ENCODE measurements at places on chromosomes 12 and 14. TPM values are rescaled to one million over a fixed set of nuclear protein-coding genes. Genes with fewer than 3 reads are reported as not detected.
A peak's percentile ranks its signal among the peaks of the same experiment; 100 is the strongest.

DNA sequence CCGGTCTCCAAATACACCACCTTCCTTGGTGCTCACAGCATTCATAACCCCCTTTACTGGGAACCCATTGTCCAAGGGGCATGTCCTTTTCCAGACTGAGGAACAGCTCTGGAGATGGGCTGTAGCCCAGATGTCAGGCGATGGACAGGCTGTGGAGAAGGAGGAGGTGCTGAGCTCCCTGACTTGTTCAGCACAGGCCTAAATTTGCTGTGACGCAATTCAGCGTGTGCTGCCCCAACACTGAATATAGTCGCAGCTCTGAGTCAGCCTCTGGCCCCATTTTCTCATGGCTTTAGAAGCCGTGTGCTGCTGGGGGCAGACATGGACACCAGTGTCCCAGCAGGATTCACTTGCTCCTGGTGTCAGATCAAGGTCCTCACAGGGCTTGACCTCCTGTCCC, 269.1 kb downstream of the EMP1 start:
- H3K4me1 ChIP-seq: no peaks in the 10 kb centered on the region
- H3K27me3 ChIP-seq: no peaks in the 10 kb centered on the region
- H3K4me3 ChIP-seq: no peak overlapping the region
- H3K27ac ChIP-seq: no peak overlapping the region

DNA sequence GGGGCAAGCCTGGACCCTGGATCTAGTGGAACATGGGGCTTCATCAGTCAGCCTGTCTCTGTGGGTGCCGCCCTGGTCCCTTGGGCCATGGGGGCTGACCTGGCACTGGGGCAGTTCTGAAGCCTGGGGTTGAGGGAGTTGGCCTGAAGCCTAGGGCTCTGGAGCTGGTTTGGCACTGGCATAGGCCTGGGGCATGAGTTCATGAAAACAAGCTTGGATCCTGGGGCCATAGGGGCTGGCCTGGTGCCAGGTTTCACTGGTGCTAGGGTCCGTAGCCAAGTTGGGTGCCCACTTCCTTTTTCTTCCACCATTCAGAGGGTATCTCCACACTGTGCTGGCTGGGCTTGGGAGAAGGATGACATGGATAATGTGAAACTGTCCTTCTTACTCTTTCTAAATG, 26.6 kb upstream of the ANO4 start:
- H3K36me3 ChIP-seq: no peaks in the 10 kb centered on the region
- H3K27me3 ChIP-seq: no peaks in the 10 kb centered on the region
- H3K4me1 ChIP-seq: no peaks in the 10 kb centered on the region
- DNase-seq: no peak
- no peak overlapping the region for H3K4me3 ChIP-seq
- H3K27ac ChIP-seq: no peak overlapping the region

- H3K4me3 ChIP-seq: peak overlapping the region; percentile 84
- peaks cover 30% of the 10 kb centered on the region for H3K4me1 ChIP-seq
- H3K27me3 ChIP-seq: no peaks in the 10 kb centered on the region
- peak overlapping the region; percentile 43 for H3K27ac ChIP-seq
Observed at GRCh38 chr12:118061873-118062843, 1.2 kb upstream of the WSB2 start.

GRCh38 chr12:2575245-2575644, 219.5 kb upstream of the FKBP4 start:
- H3K4me1 ChIP-seq: no peaks in the 10 kb centered on the region
- no peaks in the 10 kb centered on the region for H3K27me3 ChIP-seq
- H3K4me3 ChIP-seq: no peak overlapping the region
- DNase-seq: no peak

The TAS2R8 gene
- total RNA-seq: not detected

DNA sequence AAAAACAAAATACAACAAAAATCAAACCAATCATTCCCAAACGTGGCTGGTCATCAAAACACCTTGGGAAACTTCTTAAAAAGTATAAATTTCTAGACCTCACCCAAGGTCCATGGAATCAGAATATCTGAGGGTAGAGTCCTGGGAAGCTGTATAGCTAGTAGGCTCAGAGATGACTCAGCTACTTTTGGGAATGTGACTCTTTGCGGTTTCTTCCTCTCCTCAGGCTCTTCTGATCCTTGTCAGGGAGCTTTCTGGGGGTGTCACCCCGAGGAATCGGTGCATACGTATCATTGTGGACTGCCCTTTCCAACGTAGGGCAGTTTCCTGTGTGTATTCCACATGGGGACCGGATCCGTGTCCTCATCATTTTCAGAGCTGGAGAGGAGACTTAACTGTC, 14.8 kb downstream of the JDP2 start:
- H3K27ac ChIP-seq: no peak overlapping the region
- no peak overlapping the region for H3K4me3 ChIP-seq
- no peak for DNase-seq
- no peaks in the 10 kb centered on the region for H3K4me1 ChIP-seq
- H3K36me3 ChIP-seq: no peaks in the 10 kb centered on the region

DNA sequence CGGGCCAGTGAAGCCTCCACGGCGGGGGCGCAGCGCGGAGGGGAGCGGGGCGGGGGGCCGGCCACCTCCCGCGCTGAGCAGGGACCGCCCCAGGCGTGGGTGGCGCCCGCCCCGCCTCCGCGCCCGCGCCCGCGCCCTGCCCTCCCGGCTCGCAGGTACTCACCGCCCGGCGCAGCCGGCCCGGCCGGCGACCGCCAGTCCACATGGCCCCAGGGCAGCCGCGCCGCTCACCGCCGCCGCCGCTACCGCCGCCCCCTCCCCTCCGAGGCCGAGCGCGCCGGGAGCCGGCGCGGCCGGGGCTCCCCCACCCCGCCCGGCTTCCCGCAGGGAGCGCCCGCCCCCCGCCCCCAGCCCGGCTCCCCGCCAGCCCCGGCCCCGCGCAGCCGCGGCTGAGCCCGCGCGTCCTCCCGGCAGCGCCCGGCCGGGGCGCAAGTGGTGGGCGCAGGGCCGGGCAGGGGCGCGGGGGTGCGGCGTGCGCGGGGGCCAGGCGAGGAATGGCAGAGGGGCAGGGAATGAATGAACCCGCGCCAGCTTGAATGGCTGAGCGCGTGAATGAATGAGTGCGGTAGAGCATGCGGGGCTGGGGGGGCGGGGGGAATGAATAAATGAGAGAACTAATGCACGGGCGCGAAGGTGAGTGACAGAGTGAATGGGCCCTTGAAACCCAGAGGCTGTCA, at the start of gene BEGAIN:
BEGAIN (minus strand) TSS at position 332 of the 677 bp plus-strand sequence; CDS start at position 205, 127 bp downstream.
- no peaks in the 10 kb centered on the region for H3K36me3 ChIP-seq
- H3K27ac ChIP-seq: no peak within 1 kb of the TSS
- H3K4me1 ChIP-seq: peaks cover 16% of the 10 kb centered on the region
- peaks cover 20% of the 10 kb centered on the region for H3K27me3 ChIP-seq
- H3K4me3 ChIP-seq: peak within 1 kb of the TSS; percentile 49

DNA sequence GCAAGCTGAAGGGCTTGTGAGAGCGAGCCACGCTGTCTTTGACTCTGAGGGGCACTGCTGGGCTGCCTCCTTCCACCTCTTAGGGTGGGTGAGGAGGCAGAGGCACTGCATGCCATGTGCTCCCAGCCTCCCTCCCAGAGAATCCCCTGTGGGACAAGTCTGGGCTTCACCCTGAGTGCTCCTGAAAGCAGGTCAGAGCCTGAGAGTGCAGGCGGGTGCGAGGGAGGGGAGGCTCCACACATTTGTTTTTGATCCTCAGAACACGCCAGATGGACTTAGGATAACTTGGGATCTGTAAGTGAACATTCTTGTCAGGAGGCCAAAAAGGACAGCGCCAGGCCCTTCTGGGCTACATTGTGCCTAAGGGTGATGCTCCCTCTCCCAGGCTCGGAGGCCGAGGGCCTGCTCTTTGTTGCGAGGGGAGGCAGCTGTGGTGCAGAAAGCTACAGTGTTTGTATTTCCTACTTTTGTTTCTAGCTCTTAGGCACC, 155.4 kb downstream of the TMX1 start:
- no peak overlapping the region for H3K27ac ChIP-seq
- no peak overlapping the region for H3K4me3 ChIP-seq
- no peak for DNase-seq

- no peaks in the 10 kb centered on the region for H3K36me3 ChIP-seq
- H3K27ac ChIP-seq: no peak overlapping the region
- DNase-seq: no peak
- peaks cover 20% of the 10 kb centered on the region for H3K4me1 ChIP-seq
- H3K27me3 ChIP-seq: peaks cover 20% of the 10 kb centered on the region
Observed at GRCh38 chr12:30822385-30823155, 67.8 kb upstream of the CAPRIN2 start.

DNA sequence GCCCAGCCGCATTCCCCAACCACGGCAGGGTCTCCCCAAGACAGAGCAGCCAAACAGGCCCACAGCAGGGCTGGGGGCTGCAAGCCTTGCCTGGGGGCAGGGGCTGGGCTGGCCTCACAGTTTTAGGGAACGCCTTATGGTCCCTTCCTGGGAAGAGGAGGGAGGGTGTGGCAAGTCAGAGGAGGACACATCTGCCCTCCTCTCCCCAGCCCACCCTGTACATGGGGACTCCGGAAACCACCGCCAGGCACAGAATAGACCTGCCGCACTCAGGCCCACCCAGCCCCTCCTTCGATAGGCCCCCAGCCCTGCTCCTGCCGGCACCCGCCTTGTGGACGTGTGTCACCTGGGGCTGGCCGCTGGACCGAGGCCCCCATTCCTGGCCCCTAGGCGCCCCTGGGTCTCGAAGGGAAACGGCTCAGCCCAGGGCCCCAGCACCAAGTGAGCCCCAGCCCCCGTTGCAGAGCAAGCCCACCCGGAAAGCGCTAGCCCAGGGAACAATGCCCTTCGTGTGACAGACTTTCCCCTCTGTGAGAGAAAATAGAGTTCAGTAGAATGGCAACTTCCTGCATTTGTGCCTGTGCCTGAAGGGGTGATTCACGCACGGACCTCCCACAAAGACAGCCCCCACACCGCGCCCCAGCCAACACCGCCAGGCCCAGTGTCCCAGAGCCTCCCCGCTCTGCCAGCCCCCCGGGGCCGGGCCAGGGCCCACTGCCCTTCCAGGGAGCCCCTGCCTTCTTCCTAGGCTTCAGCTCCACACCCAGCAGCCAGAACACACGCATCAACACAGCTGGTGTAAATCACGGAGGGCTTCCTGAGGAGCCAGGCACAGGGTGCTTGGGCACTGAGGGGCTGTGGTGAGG, 12.0 kb upstream of the NUDT14 start:
- H3K4me1 ChIP-seq: peaks cover 51% of the 10 kb centered on the region
- no peaks in the 10 kb centered on the region for H3K36me3 ChIP-seq
- no peak for DNase-seq
- peaks cover 45% of the 10 kb centered on the region for H3K27me3 ChIP-seq
- H3K4me3 ChIP-seq: peak overlapping the region; percentile 3
- H3K27ac ChIP-seq: no peak overlapping the region

The MDGA2 gene
- total RNA-seq: not detected

The LTB4R2 gene
- 16.4 TPM for total RNA-seq

DNA sequence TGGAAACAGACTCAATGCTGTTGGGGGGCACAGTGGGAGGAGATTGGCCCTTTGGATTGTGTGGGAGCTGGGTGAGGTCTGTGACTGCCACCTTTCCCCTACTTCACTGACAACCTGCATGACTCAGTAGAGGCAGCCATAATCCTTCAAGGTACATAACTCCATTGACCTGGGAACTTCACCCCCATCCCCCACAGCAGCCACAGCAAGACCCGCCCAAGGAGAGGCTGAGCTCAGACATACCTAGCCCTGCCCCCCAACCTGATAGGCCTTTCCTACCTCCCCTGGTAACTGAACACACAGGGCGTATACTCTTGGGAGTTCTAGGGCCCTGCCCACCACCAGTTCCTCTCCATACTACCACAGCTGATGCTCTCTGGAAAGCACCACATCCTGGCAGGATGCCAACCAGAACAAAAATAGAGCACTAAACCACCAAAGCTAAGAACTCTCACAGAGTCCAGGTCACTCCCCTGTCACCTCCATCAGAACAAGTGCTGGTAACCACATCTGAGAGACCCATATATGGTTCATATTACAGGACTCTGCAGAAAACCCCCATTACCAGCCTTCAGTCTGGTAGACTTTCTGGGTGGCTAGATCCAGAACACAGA, 703.9 kb downstream of the FSCB start:
- no peak for DNase-seq
- no peaks in the 10 kb centered on the region for H3K27me3 ChIP-seq
- no peak overlapping the region for H3K4me3 ChIP-seq
- no peak overlapping the region for H3K27ac ChIP-seq

DNA sequence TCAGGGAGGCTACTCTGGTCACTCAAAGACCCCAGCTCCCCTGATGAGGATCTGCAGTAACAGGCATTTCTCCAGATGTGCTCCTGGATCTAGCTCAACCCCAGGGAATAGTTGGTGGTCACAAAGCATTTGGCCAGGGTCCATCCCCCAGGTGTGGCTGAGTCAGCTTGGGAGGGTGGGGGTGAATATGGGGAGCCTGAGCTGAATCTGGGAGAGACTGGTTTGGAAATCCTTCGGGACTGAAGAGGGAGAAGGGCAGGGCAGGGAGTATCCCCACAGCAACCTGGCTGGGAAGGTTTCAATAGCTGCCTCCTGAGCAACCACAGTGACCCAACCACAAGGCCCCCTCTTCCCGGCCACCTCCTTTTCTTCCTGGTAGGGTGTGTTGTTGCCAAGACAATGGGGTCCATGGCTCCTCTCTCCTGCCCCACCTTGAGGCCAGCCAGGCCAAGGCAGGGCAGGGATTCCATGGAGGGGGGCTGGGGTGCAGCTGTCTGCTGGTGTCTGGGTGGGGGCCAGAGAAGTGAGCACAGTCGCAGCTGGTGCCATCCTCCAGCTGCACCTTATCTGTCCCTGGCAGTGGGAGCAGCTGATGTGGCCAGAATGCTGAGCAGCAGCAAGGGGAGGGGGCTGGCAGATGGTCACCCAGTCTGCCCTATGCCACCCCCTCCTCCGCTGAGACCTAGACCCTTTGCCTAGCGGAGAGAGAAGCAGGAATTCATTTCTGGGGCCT, 5.5 kb downstream of the ASIC1 start:
- peaks cover 13% of the 10 kb centered on the region for H3K27me3 ChIP-seq
- peaks cover 20% of the 10 kb centered on the region for H3K4me1 ChIP-seq
- DNase-seq: no peak
- no peaks in the 10 kb centered on the region for H3K36me3 ChIP-seq
- H3K27ac ChIP-seq: no peak overlapping the region
- H3K4me3 ChIP-seq: no peak overlapping the region

GRCh38 chr14:57275023-57275664, 6.4 kb downstream of the AP5M1 start:
- DNase-seq: no peak
- no peak overlapping the region for H3K4me3 ChIP-seq

The GPR84 gene
- 0.27 TPM for total RNA-seq

DNA sequence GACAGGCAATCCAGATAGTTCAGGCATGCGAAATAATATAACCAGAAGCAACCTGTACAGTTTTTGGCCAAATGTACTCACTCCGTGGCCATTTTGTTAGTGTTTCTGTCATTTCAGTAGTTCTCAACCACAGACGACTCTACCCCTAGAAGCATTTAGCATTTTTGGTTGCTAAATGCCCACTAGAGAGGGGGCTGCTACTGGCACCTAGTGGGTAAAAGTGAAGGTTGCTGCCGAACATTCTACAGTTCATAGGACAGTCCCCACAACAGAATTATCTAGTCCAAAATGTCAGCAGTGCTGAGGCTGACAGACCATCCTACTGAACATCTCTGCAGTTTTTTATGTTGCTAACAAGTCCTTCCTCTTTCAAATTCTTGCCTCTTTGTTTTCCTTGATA, 107.4 kb downstream of the TSHR start:
- no peak overlapping the region for H3K27ac ChIP-seq
- H3K27me3 ChIP-seq: peaks cover 2% of the 10 kb centered on the region
- DNase-seq: no peak

Data from CD4-positive, alpha-beta T cell (primary cell).